Stimulated activated naive CD8-positive, alpha-beta T cell treated with anti-CD3 and anti-CD28 coated beads, Interleukin-15, Interleukin-2, amounts not matched to agents 100 U/mL and 50 U/mL, for 24 hours (primary cell): ENCODE measurements at places on chromosomes 2 and 18.

DNA sequence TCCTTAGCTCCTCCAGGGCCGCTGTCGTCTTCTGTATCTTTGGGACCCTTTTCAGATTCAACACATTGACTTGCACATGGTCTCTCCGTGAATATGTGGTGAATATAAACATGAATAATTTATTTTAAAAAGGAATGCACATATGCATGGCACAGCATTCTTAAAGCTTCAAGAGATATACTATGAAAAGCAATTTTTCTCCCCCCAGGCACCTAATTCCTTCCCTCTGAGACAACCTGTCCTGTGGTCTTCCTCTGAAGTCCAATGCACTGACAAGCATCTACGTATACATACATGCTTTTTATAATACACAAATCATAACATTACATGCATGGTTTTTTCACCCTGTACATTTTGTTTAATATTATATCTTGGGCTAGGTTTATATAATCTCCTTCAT is 285.1 kb downstream of the MYT1L start:
- no peak for DNase-seq

DNA sequence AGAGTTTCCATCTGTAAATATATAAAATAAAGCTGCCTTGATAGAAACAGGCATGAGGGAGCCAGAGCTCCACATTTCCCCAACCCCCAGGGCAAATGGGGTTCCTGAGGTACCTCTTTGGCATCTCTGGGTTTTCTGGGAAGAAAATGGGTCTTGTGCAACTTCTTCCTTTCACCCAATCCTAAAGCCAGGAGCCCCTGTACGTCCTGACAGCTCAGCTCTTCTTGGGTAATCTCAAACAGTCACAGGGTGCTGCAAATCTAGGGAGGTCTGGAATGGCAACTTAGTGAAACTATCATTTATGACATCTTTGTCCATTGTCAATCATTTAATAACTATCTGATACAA is 36.6 kb upstream of the STAT1 start:
- DNase-seq, result no peak

DNA sequence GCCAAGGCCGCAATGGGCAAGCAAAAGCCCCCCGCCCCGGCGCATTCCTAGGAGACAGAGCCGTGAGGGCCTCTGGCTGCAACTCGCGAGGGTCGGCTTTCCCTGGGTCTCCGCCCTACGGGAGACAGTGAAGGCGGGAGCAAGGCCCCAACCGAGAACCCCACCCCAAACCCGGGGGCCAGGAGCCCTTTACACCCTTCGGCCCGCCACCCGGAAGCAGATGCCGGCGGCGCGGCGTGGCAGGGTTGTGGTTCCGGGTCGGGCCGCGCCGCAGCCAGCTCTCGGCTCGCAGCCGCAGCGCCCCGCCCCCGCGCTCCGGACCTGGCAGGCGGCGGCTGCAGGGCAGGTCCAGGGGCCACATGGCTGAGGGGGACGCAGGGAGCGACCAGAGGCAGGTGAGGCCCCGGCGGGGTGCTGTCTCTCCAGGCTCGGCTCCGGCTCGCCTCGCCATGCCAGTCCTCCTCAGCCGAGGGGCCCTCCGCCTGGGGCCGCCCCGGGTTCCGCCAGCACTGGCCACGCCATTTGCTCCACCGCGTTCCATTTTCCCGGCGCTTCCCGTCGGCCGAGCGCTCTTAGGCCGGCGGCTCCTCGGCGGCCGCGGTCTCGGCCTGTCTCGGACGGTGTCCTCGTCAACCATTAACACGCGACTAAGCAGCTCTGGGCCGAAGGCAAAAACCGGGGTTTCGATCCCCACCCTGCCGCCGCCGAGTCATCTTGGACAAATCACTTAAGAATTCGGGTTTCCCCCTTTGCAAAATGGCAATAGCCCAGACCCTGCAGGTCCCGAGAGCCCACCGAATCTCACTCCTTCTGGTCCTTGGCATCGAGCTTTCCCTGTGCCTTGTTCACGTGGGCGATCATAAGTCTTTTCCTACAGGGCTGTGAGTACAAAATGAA is at the start of gene IMPACT:
Gene IMPACT, plus strand, starts transcription at position 273 of the 897 bp plus-strand sequence. Its CDS starts 87 bp downstream, at position 360.
- DNase-seq, result peak; percentile 86

- no peak for DNase-seq
These were observed 10.6 kb downstream of the DGUOK start for GRCh38 chr2:73937103-73937885.

DNA sequence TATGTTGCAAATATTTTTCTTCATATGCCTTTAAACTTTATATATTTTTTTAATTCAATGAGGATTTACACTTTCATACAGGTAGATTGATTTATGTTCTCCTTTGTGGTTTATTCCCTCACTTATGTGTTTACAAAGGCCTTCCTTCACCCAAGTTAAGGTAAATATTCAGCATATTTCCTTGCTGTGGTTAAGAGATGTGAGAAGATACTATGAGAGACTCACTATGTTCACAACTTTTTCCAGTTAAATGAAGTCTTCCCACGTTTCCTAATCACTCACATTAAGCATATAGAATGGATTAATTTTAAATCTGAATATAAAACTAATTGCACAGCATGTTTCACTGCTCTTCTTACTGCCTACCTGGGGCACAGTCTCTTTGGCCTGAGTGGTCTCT is 597 bp downstream of the PECR start:
- no peak for DNase-seq

DNA sequence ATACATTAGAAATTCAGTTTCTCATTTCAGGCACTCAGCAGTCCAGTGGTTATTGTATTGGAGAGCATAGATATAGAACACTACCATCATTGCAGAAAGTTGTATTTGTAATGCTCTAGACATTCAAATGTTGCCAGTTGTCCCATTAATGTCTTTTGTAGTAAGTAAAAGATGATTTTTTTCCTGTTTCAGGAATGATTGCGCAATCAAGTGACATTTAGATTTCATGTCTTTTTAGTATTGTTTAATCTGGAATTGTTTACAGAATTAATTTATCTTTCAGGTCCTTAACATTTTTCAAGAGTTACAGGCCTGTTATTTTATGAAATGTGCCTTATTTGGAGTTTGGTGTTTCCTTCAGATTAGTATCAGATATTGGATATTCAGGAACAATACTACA is 134.7 kb downstream of the MSTN start:
- DNase-seq, result no peak

- DNase-seq, result no peak
These were observed 109.3 kb downstream of the ANTXR1 start for GRCh38 chr2:69122271-69122670.

DNA sequence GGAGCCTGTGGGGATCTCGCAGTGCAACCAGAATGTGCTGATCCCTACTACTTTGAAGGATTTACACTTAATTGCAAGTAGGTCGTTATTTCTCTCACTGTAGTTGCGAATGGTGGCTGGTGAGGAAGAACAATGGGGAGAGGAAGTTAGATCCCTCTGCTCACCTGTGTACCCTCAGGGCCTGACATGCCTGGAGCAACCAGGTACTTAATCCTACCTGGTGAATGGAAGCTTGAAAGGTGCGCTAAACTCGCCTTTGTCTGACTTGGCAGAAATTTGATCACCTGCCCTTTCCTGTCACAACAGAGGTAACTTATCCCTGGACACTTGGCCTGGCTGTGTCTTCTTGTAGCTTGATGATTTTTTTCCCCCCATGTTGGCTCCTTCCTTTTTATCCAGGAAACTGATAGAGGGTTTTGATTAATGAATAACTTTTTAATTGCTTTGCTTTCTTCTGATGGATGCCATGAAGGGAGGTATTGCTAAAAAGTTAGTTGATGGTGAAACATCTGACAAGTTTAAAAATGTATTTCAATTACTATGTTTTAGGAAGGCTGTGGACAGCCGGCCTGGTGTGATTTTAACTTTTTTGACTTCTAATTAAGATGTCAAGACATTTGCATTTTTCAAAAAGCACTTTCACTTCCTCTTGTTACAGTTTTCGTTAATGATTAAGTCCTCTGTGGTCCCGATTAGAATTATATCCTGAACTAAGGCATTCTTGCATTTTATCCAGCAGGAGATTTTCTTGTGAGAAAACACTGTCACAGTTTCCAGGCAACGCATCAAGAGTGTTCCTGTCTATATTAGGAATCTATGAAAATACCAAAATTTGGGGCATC is 9.2 kb downstream of the SGPP2 start:
- no peak for DNase-seq

DNA sequence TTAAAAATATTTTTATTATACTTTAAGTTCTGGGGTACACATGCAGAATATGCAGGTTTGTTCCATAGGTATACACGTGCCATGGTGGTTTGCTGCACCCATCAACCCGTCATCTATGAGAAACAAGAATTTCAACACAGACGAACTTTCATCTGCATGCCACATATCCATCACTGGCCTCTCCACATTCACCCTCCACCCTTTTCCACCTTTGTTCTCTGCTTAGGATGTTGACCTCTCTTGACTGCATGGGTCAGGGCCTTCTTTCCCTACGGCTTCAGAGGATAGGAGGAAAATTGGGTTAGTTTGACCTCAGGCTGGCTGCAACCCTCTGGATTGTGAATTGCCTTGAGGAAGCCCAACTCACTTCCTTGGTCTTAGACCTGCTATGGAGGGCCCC is 260.9 kb downstream of the MREG start:
- no peak for DNase-seq

- DNase-seq, result no peak
These were observed 164.9 kb upstream of the AGAP1 start for GRCh38 chr2:235328991-235329390.

DNA sequence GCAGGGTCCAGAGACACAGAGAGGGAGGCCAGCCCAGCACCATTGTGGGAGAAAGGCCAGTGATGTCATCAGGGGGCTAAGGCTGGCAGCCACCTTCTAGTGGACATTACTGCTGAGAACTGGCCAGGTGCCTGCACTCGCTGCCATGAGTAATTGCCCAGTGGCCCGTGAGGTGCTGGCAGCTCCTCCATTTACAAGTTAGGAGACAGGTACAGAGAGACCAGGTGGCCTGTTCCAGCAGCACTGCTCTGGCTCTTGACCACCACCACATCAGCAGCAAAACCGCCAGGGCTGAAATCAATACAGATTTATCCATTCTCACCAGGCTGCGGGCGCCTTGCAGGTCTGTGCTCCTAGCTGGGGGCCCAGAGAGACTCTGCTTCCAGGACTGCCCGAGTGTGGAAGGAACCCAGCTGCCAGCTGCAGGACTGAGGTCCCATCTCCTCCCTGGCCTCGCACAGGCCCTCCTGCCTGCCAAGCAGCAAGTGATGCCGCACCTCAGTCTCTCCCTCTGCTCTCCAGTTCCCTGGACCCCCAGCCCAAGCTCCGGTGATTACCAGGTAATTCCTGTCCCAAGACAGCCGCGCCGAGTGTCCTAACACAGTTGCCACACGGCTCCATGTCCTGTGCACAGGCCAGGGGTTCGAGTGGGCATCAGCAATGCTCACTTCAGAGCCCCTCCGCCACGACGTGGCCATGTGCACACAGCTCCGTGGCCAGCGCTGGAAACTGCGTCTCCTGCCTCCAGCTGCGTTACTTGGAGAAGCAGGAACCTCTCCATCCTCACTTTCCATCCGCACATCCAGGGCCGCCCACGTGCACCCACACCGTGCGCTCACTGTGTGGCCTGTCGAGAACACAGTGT is 101.0 kb upstream of the CTDP1 start:
- DNase-seq, result no peak

DNA sequence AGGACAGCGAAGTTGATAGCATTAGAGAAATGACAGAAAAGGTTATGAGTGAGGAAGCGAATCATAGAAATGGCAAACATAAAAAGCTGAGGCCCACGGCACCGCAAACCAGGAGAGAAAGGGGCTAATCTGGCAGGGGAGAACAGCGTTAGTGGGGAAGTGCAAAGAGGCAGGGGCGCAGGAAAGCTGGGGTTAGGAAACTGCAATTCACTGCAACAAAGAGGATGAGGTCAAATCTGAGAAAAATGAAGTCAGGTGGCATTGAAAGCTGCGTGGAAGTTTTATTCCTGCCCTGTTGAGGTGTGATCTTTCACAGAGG is 653 bp upstream of the ABI2 start:
- DNase-seq, result no peak

DNA sequence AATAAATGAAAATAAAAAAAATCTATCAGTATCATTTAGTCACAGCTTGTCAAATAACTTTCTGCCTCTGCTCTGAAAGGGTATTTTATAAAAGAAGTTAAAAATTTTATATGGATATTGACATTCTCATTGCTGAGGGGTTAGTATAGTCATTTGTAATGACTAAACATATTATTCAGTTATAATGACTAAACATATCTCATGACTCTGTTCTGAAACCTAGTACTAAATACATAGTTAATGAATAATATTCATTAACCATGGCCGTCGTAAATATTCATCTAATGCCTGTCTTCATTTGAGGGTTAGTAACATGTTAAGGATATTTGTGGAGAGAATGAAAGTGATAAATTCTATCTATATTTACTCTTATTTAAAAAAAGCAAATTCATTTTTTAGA is 69.1 kb upstream of the MAP4K3 start:
- no peak for DNase-seq

GRCh38 chr2:24766609-24767008 is 26.6 kb downstream of the PTRHD1 start:
- no peak for DNase-seq

DNA sequence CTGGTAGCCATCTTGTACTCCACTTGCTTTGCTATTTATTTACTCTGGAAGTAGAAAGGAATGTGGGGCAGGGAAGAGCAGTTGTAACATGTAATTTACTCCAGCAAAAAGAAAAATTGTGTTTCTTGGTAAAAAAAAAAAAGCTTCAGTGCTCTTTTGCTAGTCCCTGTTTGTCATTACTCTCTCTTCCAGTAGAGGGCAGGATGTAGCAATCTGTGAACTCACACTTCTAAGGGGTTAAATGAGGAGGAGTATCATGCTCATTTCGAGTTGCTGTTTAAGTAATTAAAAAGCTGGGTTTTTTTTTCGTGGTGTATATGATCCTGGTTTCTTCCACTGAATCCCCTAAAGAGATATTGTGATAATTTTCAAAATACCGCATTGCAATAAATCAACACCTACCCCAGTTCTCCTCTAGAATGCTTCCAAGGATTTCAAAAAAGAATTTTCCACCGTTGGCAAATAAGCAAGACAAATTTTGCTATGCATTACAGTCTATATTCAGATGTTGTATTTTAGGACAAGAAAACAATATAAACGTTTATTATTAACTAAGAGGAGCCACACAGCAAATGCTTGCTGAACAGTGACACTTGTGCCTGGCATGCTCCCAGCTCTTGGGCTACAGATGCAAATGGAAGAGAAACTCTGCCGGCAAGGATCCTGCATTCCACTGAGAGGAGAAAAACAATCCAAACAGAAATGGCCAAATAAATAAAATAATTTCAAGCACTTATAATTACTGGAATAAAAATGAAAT is 261.6 kb downstream of the ASXL3 start:
- DNase-seq, result no peak

DNA sequence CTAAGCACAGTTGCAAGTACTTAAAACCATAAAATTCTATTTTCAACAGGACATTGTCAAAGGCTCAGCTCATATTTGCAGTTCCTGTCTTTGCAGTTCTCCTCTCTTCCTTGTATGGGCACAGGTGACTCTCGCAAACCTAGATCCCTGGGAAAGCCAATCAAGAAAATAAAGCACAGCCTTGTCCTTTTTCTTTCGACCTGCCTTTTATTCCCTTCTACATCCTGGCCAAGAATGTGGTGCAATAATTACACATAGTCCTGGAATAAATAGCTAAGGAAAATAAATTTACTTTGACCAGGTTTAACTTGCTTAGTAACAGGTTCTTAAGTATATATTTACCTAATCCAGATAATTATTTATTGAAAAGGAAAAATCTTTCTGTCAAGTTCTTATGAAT is 20.2 kb downstream of the ATG16L1 start:
- DNase-seq, result no peak
